ENCODE measurements at places on chromosomes 6 and 20. TPM values are rescaled to one million over a fixed set of nuclear protein-coding genes. Genes with fewer than 3 reads are reported as not detected.

- H3K27ac ChIP-seq: no peak overlapping the region
- H3K4me3 ChIP-seq: no peak overlapping the region
- no peak for DNase-seq
Measured at GRCh38 chr6:99492092-99492491, 23.1 kb downstream of the USP45 start.

The SIRPB1 gene
- polyA plus RNA-seq: 0.92 TPM

The SDC4 gene
- 6.3 TPM for polyA plus RNA-seq

The SLC22A16 gene
- polyA plus RNA-seq: not detected

DNA sequence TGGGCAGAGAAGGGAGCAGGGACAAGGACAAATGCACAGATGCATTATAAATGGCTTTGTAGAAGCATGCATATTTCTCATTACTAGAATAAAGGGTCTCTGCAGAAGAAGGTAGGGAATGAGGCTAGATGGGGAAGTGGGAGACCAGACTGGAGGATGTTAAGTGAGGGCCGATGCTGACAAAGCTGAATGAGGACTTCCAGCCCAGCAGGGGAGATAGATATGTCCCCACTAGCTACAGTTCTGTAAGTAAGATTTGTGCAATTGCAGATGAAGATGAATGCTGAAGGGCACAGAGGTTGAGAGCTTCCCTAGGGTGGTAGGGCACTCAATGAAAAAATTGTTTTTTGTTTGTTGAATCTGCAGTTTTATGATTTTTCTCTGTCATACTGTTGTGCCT, 16.9 kb downstream of the ADGRG6 start:
- no peak overlapping the region for H3K27ac ChIP-seq
- H3K27me3 ChIP-seq: no peaks in the 10 kb centered on the region
- H3K4me1 ChIP-seq: no peaks in the 10 kb centered on the region
- H3K4me3 ChIP-seq: no peak overlapping the region
- DNase-seq: no peak

GRCh38 chr6:53868626-53869025, 73.8 kb downstream of the LRRC1 start:
- H3K36me3 ChIP-seq: no peaks in the 10 kb centered on the region
- no peak for DNase-seq
- no peaks in the 10 kb centered on the region for H3K4me1 ChIP-seq
- no peaks in the 10 kb centered on the region for H3K27me3 ChIP-seq

- no peaks in the 10 kb centered on the region for H3K4me1 ChIP-seq
- no peaks in the 10 kb centered on the region for H3K36me3 ChIP-seq
- H3K27ac ChIP-seq: no peak overlapping the region
Measured at GRCh38 chr20:63320041-63320511, 27.1 kb downstream of the COL20A1 start.

GRCh38 chr20:38842558-38842981, 37.1 kb downstream of the PPP1R16B start:
- H3K36me3 ChIP-seq: peaks cover 8% of the 10 kb centered on the region
- peaks cover 82% of the 10 kb centered on the region for H3K4me1 ChIP-seq
- DNase-seq: peak; percentile 88

DNA sequence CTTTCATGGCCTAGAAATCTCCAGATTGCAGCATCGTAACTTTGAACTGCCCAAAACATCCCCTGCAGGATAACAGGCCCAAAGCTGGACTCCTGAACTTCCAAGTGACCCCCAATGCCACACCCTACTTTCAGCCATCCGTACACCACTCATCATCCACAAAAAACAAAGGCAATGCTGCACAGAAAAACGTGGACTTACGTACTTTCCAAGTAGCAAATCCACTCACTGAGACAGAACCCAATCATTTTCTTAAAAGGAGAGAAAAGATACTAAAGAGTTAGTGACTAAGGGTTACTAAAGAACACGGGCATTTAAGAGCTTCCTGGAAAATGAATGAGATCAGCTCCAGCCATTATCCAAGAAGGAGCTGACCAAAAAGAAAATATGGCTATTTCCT, 211.0 kb downstream of the WDR27 start:
- H3K36me3 ChIP-seq: no peaks in the 10 kb centered on the region
- no peak overlapping the region for H3K27ac ChIP-seq
- no peak for DNase-seq

The C4A gene
- polyA plus RNA-seq: 0.28 TPM

DNA sequence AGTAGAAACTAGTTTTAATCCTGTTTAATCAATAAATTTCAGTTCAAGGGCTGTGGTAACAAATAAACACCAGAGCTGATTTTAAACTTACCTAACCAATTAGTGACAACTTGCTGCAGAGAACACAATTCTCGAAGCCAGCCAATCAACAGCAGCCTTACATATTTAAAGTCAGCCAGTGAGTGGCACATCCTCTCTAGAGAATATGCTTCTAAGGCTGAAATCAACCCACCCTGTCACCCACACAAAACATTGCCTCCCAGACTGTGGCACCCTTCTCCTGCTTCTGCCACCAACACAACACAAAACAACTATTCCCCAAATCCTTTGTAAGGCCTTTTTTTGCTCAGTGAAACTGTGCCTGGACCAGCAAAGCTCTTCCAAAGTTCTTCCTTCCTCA, 306.0 kb downstream of the EYA4 start:
- no peaks in the 10 kb centered on the region for H3K27me3 ChIP-seq
- no peak overlapping the region for H3K4me3 ChIP-seq
- H3K27ac ChIP-seq: no peak overlapping the region
- DNase-seq: no peak

The TINAG gene
- polyA plus RNA-seq: not detected

DNA sequence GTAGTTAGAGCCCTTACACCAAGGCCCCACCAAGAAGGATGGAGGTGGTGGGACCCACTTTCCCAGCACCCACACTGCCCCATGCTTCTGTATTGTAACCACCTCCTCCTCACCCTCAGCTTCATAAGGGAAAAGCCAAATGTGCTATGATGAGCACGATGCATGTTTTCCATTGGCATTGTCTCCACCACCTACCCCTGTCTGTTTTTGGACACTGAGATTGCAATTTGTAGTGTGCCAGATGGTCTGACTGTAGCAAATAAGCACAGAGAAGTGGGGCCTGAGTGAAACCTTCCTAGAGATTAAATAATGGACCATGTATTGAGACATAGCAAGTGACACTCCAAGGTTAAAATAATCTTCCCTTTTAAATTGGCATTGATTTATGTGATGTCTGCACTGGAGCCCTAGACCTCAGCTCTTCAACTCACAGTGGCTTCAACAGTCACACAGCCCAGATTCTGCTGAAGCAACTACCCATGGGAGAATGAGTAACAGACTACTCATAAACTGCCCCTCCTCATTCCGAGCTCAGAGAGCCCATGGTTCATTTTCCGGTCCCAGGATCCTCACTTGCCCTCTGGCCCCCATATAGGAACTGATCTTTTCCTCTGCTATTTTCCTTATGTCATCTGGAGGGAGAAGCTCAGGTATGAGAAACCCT, 177.9 kb downstream of the COL9A1 start:
- H3K4me3 ChIP-seq: no peak overlapping the region
- H3K27me3 ChIP-seq: peaks cover 2% of the 10 kb centered on the region
- no peaks in the 10 kb centered on the region for H3K36me3 ChIP-seq
- no peak for DNase-seq
- no peaks in the 10 kb centered on the region for H3K4me1 ChIP-seq

DNA sequence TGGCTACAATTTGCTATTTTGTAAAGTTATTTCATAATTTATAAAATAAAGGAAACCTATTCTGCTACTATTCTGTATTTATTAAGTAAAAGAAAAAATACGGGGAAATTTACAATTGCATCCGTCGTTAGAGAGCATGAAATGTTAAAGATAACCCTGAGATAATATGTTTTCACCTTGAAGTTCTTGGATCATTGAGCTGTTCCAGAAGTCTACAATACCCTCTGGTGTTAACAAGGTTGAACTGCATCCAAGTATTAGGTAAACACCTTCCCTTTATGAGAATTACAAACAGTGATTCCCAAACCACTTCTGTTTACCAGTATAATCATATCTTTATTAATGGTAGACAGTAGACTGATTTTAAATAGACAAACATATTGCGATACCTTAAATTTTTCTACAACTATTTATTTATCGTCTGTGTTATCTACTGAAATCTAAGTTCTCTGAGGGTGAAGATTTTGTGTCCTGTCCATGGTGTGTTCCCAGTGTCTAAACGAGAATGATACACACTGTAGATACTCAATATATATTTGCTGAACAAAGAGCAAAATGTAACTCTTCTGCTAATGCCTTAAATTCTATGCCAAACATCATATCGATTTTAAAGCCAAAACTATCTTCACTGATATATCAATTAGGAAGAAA, 28.2 kb downstream of the TBC1D32 start:
- DNase-seq: no peak
- H3K4me3 ChIP-seq: no peak overlapping the region
- H3K36me3 ChIP-seq: no peaks in the 10 kb centered on the region
- no peaks in the 10 kb centered on the region for H3K4me1 ChIP-seq

The SMPDL3A gene
- not detected for polyA plus RNA-seq

The SAMD10 gene
- polyA plus RNA-seq: 6.6 TPM

The LRRC1 gene
- 1.2 TPM for polyA plus RNA-seq

The GTSF1L gene
- 0.98 TPM for polyA plus RNA-seq

DNA sequence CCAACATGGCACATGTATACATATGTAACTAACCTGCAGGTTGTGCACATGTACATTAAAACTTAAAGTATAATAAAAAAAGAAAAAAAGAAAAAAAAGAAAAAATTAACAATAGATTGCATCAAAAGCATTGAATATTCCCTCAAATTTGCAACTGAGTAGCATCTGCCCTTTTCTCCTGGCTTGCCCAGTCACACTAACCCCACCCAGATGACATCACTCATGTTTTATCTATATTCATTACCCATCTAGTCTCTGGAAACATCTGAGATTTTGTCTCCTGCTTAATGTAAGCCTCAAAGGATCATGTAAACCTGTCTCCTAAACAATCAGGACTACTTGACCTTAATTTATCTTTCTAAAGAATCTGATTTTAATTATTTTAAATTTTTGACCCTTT, 706.8 kb downstream of the CD109 start:
- no peak overlapping the region for H3K4me3 ChIP-seq
- no peak for DNase-seq
- no peaks in the 10 kb centered on the region for H3K4me1 ChIP-seq
- no peaks in the 10 kb centered on the region for H3K36me3 ChIP-seq

The HSPA1B gene
- 2.3 TPM for polyA plus RNA-seq

The ZBTB46 gene
- 0.03 TPM for polyA plus RNA-seq

The WASF1 gene
- polyA plus RNA-seq: 0.13 TPM

DNA sequence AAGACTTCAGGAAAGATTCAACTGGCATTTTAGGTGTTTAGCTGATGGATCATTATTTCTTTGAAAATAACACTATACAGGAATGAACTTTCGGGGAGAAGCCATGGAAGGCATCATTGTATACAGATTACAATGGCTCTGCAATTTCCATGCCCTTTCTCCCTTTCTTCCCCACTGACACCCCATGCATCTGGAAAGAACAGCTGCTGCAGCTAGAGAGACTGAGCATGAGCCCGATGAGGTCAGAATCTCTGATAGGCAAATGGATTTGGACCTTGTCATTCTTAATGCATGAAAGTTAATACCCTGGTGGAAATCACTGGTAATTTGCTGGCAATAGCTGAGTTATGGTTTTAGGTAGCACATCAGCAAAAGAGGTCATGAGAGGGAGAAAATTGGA, 54.8 kb downstream of the BTBD3 start:
- no peaks in the 10 kb centered on the region for H3K27me3 ChIP-seq
- no peak overlapping the region for H3K4me3 ChIP-seq
- no peak for DNase-seq
- H3K27ac ChIP-seq: no peak overlapping the region
- no peaks in the 10 kb centered on the region for H3K36me3 ChIP-seq

GRCh38 chr20:45832619-45833018, 980 bp upstream of the SNX21 start:
- H3K4me3 ChIP-seq: no peak overlapping the region
- H3K4me1 ChIP-seq: peaks cover 19% of the 10 kb centered on the region
- H3K27me3 ChIP-seq: no peaks in the 10 kb centered on the region
- DNase-seq: no peak
- H3K36me3 ChIP-seq: no peaks in the 10 kb centered on the region

GRCh38 chr6:165976684-165977083, 191.0 kb downstream of the TBXT start:
- H3K4me1 ChIP-seq: no peaks in the 10 kb centered on the region
- no peak overlapping the region for H3K4me3 ChIP-seq
- H3K27ac ChIP-seq: no peak overlapping the region
- no peaks in the 10 kb centered on the region for H3K27me3 ChIP-seq
- no peaks in the 10 kb centered on the region for H3K36me3 ChIP-seq
- no peak for DNase-seq

DNA sequence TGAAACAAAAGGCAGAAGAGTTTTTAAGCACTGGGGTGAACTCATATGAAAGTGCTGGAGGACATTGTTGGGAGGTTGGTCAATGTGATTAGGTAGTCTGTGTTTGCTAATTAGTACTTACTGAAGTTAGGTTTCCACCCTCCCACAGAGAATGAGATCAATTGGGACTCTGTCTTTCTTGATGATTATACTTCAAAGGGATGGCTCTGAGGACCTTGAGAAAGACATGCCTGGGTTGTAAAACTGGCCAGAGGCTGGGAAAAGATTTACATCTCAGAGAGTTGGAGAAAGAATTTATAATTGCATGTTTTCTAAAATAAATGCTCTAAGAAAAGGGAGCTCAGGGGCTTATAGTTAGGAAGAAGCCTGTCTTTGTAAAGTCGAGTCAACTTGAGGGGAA, 74.0 kb downstream of the CD109 start:
- no peaks in the 10 kb centered on the region for H3K4me1 ChIP-seq
- H3K4me3 ChIP-seq: no peak overlapping the region
- H3K36me3 ChIP-seq: no peaks in the 10 kb centered on the region
- DNase-seq: no peak

The KCNK15 gene
- not detected for polyA plus RNA-seq

The DEFB132 gene
- polyA plus RNA-seq: not detected

The GRM1 gene
- not detected for polyA plus RNA-seq

DNA sequence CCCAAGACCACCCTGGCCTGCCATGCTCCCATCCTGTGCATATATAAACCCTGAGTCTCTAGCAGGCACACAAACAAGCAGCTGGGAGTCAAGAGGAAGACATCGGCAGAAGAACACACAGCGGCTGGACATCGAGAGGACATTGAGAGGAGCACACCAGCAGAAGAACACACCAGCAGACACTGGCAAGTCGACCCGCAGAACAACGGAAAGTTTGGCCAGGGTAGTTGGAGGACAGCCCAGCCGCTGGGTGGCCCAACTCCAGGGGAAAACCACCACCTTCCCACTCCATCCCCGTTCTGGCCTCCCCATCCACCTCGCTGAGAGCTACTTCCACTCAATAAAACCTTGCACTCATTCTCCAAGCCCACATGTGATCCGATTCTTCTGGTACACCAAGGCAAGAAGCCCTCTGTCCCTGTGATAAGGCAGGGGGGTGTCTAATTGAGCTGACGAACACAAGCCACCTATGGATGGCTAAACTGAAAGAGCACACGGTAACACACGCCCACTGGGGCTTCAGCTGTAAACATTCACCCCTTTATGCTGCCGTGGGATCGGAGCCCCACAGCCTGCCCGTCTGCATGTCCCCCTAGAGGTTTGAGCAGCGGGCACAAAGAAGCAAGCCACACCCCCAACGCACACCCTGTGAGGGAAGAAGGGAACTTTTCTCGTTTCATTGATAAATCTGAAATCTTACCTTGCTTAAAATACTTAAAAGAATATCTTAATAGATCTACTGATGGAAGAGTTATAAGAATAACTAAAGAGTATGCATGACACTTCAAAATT, 13.8 kb downstream of the TMX4 start:
- DNase-seq: no peak
- no peaks in the 10 kb centered on the region for H3K27me3 ChIP-seq
- H3K27ac ChIP-seq: no peak overlapping the region
- peaks cover 54% of the 10 kb centered on the region for H3K36me3 ChIP-seq

The EGFL8 gene
- polyA plus RNA-seq: not detected

The WFDC13 gene
- not detected for polyA plus RNA-seq

- no peak for DNase-seq
- H3K36me3 ChIP-seq: no peaks in the 10 kb centered on the region
- no peak overlapping the region for H3K27ac ChIP-seq
- no peak overlapping the region for H3K4me3 ChIP-seq
Measured at GRCh38 chr6:107973594-107973993, 15.6 kb upstream of the SEC63 start.

The MLIP gene
- polyA plus RNA-seq: not detected
